ENCODE measurements at places on chromosomes 4 and X.

- no peak for DNase-seq
Observed at GRCh38 chr4:155811083-155811482, 52.3 kb downstream of the GUCY1B1 start.

DNA sequence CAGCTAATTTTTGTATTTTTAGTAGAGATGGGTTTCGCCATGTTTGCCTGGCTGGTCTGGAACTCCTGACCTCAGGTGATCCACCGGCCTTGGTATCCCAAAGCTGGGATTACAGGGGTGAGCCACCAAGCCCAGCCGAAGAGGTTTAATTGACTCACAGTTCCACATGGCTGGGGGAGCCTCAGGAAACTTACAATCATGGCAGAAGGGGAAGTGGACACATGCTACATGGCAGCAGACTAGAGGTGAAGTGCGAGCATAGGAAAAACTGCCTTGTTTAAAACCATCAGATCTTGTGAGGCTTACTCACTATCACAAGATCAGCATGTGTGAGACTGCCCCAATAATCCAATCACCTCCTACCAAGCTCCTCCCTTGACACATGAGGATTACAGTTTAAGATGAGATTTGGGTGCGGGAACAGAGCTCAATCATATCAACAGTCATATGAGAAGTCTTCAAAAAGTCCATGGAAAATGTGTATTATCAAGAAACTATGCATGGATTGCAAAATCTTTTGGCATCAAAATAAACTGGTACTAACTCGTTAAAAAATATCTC is 25.8 kb upstream of the RPL39 start:
- no peak for DNase-seq

DNA sequence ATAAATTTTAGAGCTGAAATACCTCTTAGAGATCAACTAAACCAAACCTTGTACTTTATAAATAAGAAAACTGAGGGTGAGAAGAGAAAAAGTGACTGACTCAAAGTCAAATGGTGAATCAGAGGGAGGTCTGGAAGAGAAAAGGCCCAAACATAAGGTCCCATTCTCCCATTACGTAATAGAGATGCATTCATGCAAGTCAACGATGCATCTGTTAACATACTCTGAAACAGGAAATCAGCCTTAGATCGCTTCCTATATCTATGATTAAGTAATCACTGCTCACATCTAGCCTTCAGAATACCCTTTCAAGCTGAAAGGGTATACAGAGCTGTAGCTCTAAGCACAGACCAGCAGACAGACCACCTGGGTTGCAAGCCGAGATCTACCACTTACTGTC is 6.5 kb downstream of the RNF150 start:
- DNase-seq, result no peak

DNA sequence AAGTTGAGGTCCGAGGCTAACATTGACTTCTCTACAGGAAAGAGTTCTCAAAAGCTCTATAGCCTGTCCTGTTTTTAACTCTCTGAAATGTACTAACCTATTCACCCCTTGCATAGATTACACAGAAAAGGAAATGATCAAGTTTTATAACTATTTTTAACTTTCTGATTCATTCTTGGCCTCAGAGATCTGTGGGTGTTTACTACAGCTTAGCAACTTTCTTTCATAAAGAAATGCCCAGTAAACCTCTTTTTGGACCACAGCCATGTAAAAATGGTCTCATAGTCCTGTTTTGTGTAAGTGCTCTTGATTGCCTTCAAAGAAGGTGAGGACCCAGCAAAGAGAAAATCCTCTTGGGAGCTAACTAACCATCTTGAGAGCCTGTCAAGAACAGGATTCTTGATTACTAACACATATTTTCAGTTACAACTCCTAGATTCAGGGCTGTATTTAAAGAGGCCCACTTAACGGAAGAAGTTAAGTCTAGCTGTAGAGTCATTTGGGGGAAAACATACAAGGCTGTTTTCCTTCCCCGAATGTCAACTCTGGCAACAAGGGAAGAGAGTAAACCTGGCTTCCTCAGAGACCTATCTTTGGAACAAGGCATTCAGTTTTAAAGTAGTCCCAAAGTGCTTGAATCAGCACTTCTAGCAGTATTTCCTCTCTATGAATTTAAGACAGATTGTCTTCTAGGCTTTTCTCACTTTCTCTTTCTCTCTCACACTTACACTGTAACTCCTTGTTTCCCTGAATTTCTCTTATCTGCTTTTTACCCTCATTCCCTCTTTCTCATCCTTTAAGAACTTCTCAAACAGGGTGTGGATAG is 78.2 kb downstream of the IL21 start:
- DNase-seq, result no peak

DNA sequence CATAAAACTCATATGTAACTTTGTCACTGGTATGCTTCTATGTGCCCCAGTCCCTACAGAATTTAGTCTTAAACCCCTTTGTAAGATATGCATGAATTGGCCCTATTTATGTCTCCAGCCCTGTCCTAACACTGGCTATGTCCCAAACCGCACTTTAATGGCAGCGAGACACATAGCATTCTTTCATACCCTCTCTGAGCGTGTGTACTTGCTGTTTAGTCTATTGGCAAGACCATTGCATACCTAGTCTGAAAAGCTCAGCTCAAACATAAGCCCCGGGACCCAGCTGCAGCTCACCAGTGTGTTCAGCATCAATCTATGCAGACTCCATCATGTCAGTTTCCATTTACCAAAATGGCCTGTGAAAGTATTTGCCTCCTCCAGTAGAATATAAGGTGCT is 1018.4 kb upstream of the TENM3 start:
- no peak for DNase-seq

GRCh38 chr4:87851332-87851731 is 18.6 kb downstream of the MEPE start:
- no peak for DNase-seq

DNA sequence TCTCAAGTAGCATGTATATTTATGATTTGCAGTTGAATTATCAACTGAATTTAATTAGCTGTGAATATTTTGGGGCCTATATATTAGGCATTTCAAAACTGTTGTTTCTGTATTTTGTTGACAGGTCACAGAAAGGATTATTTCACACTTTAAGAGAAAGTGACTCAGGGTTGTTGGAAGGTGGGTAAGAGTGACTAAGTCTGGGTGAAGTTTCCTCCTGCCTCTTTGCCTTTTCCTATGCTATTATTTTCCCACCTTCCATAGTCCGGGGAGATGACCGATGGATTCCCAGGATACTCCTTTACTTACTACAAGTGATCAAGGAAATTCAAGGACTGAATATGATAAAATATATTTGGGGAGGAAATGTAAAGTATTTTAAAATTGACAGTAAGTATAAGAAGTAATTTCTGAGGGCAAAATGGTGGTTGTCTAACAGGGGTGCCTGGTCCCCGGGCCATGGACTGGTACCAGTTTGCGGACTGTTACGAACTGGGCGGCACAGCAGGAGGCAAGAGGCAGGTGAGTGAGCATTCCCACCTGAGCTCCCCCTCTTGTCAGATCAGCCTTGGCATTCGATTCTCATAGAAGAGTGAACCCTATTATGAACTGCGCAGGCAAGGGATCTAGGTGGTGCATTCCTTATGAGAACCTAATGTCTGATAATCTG is 175.5 kb upstream of the GPRIN3 start:
- DNase-seq, result no peak

All from stimulated activated CD8-positive, alpha-beta memory T cell treated with anti-CD3 and anti-CD28 coated beads, Interleukin-4, amount 100 ng/mL, for 1 hour (primary cell).